ENCODE measurements at places on chromosomes 3 and 15.

- DNase-seq, result no peak
These were observed 61.3 kb upstream of the VGLL4 start for GRCh38 chr3:11705049-11705448.

DNA sequence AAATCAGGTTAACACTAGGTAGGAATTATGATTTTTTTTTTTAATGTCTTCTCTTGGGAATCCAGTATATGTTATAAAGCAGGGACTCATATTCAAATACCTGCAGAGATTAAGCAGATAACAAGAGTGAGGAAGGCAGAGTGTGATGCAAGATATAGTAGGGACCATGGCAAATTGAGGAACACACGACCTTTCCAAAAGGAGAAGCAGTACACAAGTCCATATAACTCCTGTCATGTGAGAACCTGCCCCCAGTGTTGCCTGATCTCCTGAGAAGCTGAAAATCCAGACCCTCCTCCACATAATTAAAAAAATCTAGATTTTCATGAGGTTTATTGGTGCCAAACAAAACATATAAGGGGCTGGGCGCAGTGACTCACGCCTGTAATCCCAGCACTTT is 3.6 kb downstream of the RFC4 start:
- no peak for DNase-seq

- no peak for DNase-seq
These were observed 114.3 kb downstream of the LIPC start for GRCh38 chr15:58546066-58546591.

DNA sequence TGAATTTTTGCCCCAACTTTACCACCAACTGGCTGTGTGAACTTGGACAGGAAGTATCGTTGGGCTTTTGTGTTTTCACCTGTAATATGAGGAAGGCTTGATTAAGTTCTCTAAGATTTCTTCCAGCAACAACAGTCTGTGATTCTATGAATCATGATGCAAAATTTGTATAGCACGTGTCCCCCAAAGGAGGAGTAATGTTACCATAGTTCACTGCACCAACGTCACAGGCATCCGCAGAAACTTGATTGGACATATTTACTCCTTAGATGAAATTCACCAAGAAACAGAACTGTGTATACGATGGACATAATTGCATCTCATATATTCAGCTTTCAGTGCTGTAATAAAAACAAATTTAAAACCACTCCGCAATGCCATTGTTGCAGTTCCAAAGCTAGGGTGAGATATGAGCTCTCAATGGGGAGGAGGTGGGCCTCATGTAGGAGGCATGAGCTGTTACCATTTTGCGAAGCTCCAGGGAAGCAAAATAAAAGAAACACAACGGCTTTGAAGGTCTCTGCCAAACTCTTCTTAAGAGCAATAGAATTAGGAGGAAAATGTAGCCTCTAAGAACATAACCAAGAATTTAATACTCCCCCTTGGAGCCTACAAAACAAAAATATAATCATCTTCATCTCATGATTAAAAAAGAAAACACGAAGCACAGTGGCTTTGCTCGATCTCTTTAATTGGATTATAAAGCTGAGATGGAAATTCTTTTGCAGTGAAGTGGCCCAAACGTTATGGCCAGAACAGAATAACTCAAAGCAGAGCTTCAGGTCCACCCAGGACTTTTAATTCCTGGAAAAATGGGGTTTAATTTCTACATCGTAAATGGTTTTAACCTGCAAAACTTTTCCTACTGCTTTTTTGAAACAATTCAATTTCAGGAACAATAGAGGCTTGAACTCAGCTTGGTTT is 80.7 kb downstream of the CHST2 start:
- DNase-seq, result no peak

GRCh38 chr15:65414841-65415621 is 7.7 kb downstream of the IGDCC4 start:
- DNase-seq, result no peak

GRCh38 chr3:16365491-16366128 is 100.6 kb downstream of the OXNAD1 start:
- DNase-seq, result no peak

- DNase-seq, result no peak
These were observed 130.9 kb upstream of the RASGRP1 start for GRCh38 chr15:38695249-38696108.

DNA sequence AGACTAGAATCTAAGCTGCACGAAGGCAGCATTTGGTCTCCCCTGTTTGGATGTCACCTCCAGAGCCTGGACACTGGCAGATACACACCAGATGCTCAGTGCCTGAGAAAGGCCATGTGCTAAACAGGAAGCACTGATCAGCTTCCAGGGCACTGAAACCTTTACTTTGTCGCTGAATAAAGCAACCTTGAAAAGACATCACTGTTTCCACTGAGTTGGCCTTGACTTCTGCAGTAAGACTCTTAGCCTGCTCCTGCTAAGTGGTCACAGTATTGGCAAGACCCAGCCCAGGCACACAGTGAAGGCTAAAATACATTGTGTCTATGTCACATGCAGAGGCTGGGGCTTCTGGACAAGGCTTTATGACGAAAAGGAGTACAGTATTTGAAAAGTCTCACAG is 104.3 kb upstream of the ICE2 start:
- no peak for DNase-seq
